Cerebellar nuclear complex (tissue), 1 donor: ENCODE measurements at places on chromosomes 11 and 22.

GRCh38 chr11:27526535-27526934 is 20.0 kb upstream of the LIN7C start:
- no peak for DNase-seq

DNA sequence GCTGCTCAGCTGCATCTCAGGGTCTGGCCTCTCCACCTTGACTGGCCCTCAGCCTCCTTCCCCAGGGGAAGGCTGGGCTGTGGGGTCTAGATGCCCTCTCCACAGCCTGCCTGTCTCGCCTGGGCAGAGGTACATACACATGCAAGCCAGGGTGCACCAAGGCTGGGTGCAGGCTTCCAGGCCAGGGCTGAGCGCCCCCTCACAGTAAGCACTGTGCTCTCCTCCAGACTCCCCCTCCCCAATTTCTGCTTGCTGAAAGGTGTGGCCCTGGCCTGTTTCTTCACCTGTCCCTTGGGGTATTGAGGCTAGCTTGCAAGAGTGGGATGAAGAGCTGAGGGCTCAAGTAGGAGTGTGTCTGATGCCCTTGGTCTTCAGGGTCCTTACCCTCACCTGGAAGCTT is 22.5 kb downstream of the RELT start:
- no peak for DNase-seq

- no peak for DNase-seq
These were observed 4.3 kb downstream of the KRTAP5-6 start for GRCh38 chr11:1701091-1701807.

GRCh38 chr11:85301895-85302678 is 325.1 kb downstream of the DLG2 start:
- no peak for DNase-seq

- no peak for DNase-seq
These were observed 1.5 kb downstream of the JAM3 start for GRCh38 chr11:134070342-134070845.

DNA sequence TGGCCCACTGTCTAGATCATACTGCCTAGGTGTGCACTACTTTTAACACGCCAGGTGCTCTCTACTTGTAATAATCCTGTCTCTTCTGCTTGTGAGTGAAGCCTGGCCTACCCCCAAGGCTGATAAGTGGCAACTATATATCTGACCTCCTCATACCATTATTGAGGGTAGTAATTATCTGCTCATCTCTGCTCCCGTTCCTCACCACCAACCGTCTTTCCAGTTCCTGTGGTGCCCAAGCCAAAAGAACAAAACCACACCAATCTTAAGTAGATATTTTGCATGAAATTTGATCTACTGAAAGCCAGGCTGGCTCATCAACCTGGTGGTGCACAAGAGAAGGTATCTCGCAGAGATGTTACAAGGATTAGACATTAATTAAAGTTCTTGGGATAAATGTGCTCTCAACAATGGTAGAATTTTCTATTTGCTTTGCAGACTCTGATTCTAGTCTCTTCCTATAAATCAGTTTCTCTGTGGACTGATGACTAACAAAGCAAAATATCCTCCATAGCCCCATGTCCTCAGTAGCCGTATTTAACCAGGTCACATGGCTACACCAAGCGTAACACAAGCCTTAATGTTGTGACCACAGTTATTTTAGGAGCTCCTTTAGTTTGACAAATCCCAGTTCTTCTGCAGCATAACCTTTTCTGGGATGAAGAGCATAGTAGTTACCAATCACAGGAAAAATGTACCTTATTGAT is 267.2 kb downstream of the NTM start:
- no peak for DNase-seq

DNA sequence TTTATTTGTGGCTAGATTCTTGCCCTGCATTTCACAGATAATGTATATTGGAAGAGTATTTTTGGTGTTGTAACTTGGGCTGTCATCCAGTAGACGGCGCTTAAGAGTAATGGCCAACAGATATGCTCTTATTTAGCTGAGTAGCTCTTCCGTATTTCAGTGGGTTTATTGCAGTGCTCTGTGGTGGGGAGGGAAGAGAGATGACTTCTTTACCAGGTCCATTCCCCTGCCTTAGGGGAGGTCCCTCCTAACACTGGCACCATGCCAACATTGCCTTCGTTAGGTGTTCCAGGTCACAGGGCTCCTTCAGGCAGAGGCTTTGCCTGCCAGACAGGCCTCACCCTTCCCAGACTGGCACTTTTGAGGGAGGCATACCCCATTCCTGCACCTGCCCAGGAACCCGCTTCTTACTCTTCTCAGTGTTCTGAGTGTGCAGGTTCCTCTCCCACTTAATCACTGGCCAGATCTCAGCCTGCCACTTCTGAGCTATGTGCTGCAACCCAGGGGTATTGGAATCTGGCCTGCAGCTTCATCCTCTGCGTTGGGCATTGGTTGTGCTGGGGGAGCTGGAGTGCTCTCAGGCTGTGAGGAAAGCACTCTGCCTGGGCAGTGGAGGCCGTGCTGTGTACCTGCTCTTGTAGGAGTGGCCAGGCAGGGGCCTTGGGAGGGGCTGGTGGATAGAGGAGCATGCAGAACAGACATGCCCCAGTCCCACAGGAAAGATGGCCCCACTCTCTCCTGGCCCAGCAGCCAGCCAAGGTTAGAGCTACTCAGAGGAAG is 29.4 kb upstream of the SLN start:
- DNase-seq, result no peak

GRCh38 chr22:44661070-44661469 is 40.9 kb upstream of the PRR5 start:
- DNase-seq, result no peak

- peak; percentile 4 for DNase-seq
These were observed 22.0 kb upstream of the KLHL35 start for GRCh38 chr11:75454987-75455386.

DNA sequence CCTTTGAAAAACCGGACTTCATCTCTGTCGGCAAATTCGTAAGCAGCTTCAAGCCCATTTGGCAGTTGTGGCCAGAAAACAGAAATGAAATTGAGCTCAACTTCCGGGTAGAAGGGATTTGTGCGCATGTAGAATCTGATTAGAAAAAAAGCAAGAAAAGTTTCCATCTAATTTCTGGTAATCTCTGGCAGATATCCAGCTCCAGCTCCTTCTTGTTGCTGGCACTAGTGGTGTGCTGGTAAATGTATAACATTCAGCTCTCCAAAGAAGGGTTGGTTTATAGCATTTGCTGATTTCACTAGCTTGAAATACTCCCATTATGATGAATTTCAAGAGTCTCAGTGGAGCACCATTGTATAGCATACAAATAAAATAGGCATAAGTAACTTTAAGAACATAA is 5.4 kb downstream of the MMP1 start:
- DNase-seq, result no peak

GRCh38 chr11:96232132-96232531 is 110.9 kb downstream of the MAML2 start:
- no peak for DNase-seq

- no peak for DNase-seq
These were observed 209.1 kb downstream of the DDX10 start for GRCh38 chr11:108873941-108874340.

GRCh38 chr11:72015511-72016061 is 16.9 kb downstream of the IL18BP start:
- no peak for DNase-seq

DNA sequence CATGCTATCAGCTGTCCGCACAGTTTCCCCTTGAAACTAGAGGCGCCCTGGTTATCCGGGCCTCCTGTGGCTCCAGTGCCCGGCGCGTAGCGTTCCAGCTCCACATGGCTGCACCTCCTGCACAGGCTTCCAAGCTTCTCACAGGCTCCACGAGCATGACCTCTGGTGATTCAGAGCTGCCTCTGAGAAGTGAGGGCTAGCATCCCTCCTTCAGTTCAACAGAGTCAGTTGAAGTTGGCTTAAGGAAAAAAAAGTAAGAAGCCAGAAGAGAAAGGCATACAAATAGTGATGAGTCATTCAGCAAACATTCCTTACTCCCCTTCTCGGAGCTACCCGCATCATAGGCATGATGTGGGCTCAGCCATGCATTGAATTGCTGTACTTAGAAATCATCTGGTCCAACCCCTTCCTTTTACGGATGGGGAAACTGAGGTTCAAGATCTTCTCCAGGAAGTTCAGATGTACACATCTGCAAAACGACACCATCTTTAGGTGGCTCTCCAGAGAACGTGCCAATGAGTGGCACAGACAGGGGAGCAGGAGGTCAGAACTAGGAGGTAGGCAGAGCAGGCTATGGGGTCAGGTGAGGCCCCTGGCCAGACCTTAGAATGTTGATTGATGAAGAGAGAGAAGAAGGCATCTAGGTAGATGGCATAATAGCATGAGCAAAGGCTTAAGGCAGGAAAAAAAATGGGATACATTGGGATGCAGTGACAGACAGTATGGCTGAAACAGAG is 216.3 kb upstream of the TBCEL start:
- no peak for DNase-seq

- no peak for DNase-seq
These were observed 109.5 kb downstream of the TENM4 start for GRCh38 chr11:79331203-79331901.

DNA sequence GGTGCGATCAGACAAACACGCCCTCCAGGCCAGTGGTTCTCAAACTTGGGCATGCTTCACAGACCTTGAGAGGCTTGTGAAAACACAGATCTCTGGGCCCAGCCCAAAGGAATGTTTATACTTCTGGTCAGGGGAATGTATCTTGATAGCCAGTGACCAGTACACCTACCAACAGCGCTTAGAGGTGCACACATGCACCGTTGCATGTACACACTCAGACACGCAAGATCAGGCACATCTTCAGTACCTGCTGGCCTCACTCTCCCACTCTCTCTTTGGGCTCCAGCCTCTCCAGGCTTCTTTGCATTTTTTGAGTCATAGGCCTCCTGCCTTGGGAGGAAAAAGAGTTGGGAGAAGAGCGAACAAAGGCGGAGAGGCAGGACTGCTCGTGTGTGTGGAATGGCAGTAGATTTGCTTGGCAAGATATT is 11.7 kb upstream of the FXYD6 start:
- DNase-seq, result no peak

- DNase-seq, result no peak
These were observed 232.0 kb downstream of the BUD13 start for GRCh38 chr11:116540645-116541304.

DNA sequence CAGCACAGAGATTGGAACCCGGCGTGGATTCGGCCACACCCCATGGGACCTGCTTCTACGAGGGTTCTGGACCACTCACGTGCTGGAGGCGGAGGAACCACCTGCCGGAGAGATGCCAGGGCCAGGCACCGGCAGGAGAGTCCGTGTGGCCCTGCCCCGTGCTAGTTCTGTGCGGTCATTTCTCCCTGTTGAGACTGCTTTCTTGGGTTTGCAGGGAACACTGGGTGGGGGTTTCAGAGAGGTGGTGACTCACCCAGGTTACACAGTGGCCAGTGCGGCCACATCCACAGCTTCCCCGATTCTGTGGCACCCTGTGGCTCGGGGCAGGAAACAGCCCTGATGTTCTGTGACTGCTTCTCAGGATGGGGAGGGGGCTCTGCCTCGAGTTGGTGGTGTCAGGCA is 3.6 kb upstream of the PHLDA2 start:
- no peak for DNase-seq

DNA sequence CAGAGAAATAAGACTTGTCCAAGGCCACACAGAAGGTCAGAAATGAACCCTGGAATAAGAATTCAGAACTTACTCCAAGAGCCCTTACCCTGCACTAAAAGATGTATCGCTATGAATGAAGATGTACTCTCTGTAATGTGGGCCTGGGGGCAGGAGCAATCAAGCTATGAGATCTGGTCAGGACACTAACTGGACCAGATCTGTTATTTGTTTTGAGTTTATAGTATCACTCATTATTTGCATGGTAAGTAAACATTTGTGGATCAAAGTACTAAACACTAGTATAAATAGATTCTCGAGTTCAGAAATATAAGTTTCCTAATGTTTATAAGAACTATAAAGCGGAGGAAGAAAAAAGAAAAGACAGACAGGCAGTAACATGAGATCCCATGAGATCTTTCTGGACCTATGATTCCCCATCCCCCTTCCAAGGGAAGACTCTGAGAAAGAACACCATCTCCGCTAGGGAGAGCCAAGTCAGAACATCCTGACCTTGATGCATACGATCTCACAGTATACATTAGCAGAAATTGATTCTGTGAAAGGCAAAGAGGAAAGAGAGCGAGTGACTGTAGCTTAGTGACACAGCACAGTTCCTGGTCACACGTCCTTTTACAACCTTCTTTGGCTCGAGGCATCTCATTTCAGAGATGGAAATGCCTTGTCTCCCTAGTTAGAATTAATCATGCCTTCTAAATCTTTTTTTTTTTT is 71.2 kb downstream of the USP35 start:
- no peak for DNase-seq

DNA sequence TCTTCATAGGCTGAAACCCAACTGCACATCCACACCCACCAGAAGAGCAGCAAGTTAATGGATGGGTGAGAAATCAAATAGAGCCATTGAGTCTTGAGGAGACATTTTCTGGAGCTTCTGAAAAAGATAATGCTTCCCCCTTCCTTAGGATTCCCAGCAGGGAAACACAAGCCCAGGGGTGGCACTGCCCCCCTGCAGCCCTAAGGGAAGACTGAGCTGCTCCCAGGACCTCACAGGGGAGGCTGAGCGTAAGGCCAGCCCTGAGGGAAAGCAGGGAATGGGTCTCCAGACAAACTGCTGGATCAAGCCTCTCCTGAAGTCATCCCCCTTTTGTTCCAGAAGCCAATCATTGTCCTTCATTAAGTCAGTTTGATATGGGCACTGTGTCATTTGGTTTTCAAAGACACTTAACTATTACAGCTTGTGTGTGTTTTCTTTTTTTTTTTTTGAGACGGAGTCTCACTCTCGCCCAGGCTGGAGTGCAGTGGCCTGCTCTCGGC is 15.1 kb downstream of the LTO1 start:
- DNase-seq, result no peak

DNA sequence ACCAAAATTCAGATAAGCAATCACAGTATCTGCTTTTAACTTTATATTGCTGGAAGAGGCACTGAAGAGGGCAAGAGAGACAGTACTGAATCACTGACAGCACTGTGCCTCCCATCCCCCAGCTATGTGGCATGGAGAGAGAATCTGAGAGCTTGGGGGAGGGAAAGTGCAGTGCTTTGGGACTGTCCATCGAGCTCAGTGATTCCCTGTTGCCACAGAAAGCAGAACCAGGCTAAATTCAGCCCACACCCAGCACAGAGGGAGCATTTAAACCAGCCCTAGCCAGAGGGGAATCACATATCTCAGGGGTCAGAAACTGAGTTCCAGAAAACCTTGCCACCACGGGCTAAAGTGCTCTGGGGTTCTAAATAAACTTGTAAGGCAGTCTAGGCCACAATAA is 44.3 kb downstream of the KCNQ1 start:
- DNase-seq, result no peak

- no peak for DNase-seq
These were observed 800 bp downstream of the KCNJ5 start for GRCh38 chr11:128891913-128892398.

DNA sequence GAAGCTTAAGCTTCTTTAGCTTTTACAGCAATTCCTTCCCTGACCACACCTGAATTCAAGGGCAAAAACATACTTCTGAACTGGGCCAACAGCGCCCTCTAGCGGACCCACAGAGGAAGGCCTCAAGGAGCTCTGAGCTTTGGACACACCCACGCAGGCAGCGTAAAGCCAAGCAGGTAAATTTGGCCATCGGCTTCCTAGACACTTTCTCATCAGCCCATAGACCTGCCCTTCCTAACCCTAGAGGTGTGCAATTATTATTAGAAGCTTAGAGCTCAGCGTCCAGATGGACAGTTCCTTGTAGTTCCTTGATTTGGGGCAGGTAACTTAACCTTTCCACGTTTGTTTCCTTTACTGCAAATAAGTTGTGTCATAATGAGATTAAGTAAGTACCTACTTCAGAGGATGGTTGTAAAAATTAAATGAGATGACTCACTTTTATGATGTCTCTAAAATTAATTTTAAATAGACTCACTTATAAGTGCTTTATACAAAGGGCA is 25.7 kb upstream of the HMGXB4 start:
- DNase-seq, result no peak
